ENCODE measurements at places on chromosomes 16 and 17. TPM values are rescaled to one million over a fixed set of nuclear protein-coding genes. Genes with fewer than 3 reads are reported as not detected.

SOST gene
- not detected for total RNA-seq

DNA sequence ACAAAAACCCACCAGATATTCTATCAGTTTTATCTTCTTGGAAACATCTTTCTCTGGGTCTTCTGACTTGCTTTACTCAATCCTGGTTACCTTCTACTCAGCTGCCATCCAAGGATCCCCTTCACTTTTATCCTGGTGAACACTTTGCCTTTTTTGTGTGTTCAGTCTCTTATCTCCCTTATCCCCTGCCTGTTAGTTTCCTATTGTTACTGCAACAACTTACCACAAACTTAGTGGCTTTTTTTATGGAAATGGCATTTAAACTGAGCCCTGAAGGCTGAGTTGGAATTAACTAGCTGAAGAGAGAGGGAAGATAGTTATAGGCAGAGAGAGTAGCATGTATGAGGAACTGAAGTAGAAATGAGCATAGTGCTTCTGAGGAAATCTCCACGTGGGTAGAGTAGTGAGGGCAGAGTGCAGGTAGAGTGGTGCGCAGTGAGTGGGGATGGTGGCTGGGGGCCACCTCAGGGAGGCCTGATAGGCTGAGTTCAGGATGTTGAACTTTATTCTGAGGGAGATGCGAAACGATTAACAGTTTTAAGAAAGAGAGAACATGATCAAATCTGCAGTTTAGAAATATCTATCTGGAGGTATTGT, 26.3 kb downstream of the TANGO6 start:
- no peaks in the 10 kb centered on the region for H3K27me3 ChIP-seq
- H3K27ac ChIP-seq, result no peak overlapping the region
- peaks cover 19% of the 10 kb centered on the region for H3K36me3 ChIP-seq
- no peaks in the 10 kb centered on the region for H3K4me1 ChIP-seq

- H3K27me3 ChIP-seq, result no peaks in the 10 kb centered on the region
- H3K27ac ChIP-seq, result no peak overlapping the region
- no peaks in the 10 kb centered on the region for H3K36me3 ChIP-seq
- H3K4me3 ChIP-seq, result no peak overlapping the region
- H3K4me1 ChIP-seq, result no peaks in the 10 kb centered on the region
Measured at GRCh38 chr17:56793957-56794356, 39.8 kb downstream of the C17orf67 start.

DNA sequence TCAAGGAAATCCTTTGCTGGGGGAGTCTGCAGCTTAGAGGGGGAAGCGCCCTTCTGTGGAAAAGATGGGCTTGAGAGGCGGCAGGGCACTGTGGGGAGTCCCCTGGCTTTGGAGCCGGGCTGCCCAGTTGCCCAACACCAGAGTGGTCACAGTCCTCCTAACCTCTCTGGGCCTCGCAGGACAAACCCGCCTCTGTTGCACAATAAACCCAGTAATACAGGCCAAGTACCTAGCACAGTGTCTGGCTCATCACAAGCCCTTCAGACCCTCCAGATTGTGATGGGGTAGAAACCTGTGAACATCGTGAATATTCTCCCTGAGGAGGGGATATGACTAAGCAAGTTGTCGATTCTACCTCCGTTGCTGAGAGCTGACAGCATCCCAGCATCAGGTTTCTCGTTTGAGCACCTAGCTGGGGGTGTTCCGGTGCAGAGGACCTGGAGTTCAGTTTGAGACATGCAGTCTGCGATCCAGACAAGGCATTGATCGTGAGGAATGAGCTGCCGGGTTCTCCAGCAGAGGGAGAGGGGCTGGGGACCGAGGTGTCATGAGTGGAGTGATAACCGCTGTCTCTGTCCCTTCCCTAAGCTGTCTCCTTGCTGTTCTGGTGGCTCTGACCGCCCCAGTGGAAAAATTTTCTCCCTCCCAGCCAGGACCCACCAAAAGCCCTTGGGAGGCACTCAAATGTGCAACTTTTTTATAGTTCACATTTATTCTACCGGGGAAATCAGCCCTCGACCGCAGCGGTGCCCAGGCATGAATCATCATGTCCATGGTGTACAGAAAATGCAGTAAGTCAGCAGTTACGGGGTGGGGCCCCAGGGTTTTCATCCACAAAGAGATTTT, 161.9 kb downstream of the WSCD1 start:
- H3K27ac ChIP-seq, result no peak overlapping the region
- peaks cover 12% of the 10 kb centered on the region for H3K27me3 ChIP-seq
- H3K4me1 ChIP-seq, result peaks cover 3% of the 10 kb centered on the region
- H3K4me3 ChIP-seq, result no peak overlapping the region
- H3K36me3 ChIP-seq, result no peaks in the 10 kb centered on the region

CHD9NB gene
- total RNA-seq, result 8.7 TPM

Measured in suprapubic skin (tissue), 4 donors.